ENCODE measurements at places on chromosomes 12 and 14.

- DNase-seq, result peak; percentile 90
These were observed 27.2 kb upstream of the PTPRB start for GRCh38 chr12:70664465-70664881.

DNA sequence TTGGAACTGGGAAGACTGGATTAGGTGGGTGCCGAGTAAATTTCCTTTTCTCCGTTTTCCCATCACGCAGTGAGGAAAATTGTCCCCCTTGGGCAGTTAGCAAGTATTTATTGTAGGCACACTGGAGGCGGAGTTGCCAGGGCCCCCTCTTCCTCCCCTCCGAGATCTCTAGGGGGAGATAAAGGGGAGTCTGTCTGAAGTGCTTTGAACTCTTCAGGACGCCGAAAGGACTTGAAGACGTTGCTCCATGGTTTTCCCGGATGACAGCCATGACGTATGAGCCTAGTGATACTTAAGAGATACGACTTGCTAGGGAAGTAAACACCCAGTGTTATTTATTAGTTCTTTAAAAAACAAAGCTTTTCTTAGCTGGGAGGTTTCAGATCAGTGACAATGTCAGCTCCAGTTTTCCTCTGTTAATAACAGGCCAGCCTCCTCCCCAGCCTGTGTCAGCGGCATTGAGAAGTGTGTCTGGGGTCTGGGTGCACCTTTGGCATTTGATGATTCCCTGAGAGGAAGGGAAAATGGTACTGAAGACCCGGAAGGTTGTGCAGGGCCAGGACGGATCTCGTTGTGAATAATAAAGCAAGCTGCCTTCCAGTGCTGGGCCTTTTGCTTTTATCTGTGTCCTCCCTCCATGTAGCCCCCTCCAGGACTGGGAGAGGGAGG is 78.7 kb downstream of the TSPAN9 start:
- no peak for DNase-seq

GRCh38 chr14:85583380-85583779 is 53.4 kb downstream of the FLRT2 start:
- no peak for DNase-seq

DNA sequence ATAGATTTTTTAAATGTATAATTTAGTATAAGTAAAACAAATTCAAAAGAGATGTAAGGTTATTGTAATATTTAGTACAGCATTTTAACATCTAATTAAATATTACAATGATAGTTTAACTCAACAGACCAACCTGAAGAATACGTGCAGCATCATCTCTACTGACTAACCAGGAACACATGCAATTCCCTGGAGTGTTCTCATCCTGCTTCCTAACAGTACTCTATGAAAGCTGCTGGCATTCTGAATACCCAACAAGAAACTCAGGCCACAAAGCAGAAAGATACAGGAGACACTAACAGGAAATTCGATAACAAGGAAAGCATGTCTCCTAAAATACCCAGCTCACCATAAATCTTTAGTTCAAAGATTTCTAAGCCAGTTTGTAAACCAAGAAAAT is 58.3 kb downstream of the CEP83 start:
- DNase-seq, result no peak

DNA sequence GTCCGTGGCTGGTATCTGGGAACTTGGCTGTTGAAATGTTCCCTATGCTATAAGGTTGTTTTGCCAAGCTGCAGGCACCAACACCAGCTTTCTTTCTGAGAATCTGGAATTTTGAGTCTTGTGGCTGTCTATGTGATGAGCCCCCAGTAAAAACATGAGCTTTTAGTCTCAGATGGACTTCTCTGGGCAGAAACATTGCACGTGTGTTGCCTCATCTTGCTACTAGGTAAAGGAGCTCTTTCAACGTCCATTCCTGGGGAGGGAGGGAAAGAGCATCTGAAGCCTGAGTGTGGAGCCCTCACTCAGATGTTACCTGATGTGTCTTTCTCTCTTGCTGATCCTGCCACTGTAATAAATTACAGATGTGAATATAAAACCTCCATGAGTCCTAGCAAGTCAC is 183.8 kb upstream of the LHX5 start:
- DNase-seq, result no peak

- no peak for DNase-seq
These were observed 8.0 kb downstream of the ZBTB39 start for GRCh38 chr12:56998316-56998715.

GRCh38 chr14:73666583-73666982 is 21.8 kb downstream of the DNAL1 start:
- DNase-seq, result no peak

DNA sequence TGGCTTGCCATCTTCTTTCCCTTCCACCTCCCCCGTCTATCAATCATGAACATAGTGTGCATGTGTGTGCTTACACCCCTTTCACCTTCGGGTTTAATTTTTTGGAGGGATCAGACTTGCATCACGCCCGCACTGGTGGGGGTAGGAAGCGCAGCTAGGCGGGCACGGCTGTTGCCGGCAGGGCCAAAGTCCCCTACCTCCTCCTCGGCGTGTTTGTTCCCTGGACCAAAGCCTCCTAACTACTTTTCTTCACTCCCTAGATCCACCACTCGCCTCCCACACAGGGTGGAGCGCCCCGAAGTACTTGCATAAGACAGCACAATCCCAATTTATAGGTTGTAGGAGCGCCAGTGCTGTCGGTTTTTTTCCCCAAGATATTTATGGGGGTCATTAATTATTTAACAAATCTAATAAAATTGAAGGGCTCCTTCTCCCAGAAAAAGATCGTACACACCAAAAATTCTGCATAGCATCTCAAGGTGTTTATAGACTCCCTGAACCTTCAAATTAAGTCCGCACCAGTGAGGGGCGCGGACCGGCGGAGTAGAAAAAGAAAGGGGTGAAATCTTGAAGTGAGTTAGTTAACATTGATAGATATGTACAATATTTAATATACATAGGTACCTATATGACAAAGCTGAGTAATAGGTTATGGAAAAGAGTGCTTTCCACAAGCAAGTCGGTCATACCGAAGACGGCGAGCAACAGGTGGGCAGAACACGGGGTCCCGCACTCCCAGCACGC is 717 bp downstream of the PKP2 start:
- peak; percentile 29 for DNase-seq

GRCh38 chr14:61417141-61417540 is 95.8 kb downstream of the PRKCH start:
- DNase-seq, result no peak

- DNase-seq, result no peak
These were observed 9.4 kb downstream of the ERP27 start for GRCh38 chr12:14928931-14929330.

GRCh38 chr14:100746326-100746725 is 19.6 kb downstream of the DLK1 start:
- DNase-seq, result no peak

DNA sequence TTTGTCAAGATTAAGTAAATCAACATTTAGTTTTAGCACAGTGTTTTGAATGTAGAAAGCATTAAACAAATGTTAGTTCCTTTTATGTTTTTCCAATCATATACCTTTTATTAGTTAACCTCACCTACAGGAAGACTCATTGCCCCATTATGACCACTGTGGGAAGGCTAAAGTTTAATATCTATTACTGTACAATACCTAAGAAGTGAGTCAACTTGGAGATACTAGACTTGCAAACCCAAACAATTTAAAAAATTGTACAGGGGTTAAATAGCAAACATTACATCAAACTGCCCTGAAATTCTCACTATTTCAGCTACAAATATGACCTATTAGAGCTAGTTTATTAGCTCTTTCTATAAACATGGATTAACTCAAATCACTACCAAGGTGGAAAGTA is 8.6 kb upstream of the G2E3 start:
- DNase-seq, result no peak

GRCh38 chr12:75822416-75822815 is 209.2 kb downstream of the PHLDA1 start:
- no peak for DNase-seq

DNA sequence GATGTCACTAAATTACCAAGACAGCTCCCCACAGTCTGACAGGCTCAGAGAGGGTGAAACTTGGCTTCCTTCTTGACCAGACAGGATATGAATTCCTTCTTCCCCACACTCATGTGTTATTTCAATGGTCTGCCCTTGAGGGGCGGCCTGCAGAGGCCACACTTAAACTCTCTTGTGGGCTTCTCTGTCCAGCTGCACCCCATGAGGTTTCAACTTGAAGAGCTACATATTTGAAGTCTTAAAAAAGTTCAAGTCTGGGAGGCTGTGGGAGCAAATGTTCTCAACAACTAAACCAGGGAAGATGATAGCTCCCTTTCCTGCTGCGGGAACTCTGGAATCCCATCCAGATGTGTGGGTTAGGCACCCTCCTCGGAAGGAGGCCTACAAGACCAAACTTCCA is 98.3 kb downstream of the TTC7B start:
- DNase-seq, result no peak

DNA sequence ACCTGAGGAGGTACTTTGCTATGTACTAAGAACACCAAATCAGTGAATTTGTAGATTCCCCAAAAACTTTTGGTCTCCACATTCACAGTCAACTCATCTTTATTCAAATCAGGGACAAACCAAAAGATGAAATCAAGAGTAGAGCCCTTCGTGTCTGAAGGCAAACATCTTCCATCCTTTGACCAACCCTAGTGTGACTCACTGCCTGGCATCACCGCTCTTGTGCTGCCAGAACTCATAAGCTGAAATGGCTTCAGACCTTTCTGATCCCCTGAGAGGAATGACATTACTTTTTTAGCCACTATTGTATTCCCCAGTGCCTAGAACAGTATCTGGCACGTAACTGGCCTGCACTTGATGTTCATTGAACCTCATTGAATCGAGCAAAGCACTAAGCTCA is 50.1 kb downstream of the GOLGA5 start:
- no peak for DNase-seq

- no peak for DNase-seq
These were observed 660.9 kb upstream of the MGAT4C start for GRCh38 chr12:86917121-86917520.

- DNase-seq, result no peak
These were observed 2.2 kb downstream of the CAMKK2 start for GRCh38 chr12:121294151-121294889.

DNA sequence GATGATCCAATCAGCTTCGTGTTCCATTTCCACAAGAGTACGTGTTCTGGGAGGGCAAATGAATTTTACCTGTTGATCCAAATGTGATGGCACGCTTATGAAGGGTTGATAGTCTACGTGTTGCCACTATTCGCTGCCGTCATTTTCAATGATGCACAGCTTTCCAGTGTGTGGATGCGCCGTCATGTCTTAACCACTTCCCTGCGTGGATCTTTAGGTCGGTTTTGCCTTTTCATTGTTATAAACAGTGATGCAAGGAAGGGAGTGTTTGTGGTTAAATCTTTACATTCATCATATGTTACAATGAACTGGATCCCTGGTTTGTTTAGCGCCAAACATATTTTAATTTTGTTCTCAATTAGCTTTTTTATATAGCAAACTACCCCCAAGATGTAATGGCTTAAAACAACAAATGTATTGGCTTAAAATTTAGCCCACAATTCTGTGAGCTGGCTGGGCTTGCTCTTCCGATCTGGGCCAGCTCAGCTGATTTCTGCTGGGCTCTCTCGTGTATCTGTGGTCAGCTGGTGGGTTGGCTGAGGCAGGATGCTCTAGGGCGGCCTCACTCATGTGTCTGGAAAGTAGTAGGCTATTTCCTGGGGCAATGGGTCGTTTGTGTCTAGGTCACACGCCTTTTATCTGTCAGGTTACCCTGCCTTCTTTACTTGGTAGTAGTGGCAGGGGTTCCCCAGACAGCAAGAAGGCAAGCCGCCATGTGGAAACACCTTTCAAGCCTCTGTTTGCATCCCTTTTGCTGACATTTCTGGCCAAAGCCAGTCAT is 176.7 kb downstream of the CRADD start:
- DNase-seq, result no peak

DNA sequence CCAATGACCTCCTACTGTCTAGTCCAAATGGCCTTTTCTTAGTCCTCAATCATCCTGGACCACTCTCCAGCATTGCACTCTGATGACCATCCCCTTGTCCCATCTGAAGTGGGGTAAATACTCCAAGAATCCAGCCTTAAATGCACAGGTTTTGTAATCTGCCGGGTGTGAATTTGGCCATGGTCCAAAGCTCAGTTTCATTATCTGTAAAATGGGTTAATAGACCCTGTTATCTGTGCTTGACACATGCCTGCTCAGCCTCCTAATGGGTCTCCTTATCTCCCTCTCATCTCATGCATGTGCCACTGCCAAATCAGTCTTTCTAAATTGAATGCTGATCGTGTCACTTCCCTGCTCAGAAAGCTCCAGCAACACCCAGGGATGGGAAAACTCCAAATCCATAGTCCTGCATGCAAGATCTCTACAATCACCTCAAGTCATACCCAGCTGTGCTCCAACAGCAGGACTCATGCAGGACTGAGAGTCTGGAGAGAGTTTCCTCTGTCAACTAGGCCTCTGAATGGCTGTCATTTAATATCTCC is 22.3 kb downstream of the LGR5 start:
- DNase-seq, result no peak

GRCh38 chr12:21434699-21435098 is 2.8 kb upstream of the PYROXD1 start:
- no peak for DNase-seq

- no peak for DNase-seq
These were observed 8.6 kb downstream of the GLTP start for GRCh38 chr12:109871668-109872314.

DNA sequence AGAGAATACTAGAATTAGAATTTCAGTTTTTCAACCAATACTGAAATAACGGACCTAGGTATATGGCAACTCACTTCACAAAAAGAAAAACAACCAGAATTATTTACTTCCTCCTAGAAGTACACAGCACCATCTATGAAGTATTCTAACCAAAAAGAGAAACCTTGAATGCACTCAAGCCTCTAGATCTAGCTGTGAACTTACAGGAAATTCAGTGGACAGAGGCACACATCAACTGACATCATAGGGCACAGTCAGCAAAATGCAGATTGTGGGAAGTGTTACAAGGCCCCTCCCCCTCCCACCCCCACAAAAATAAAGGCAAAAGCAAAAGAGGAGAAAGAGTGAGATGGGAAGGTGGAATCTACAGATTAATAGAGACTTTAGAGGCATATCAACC is 102.4 kb downstream of the TMTC1 start:
- DNase-seq, result no peak

DNA sequence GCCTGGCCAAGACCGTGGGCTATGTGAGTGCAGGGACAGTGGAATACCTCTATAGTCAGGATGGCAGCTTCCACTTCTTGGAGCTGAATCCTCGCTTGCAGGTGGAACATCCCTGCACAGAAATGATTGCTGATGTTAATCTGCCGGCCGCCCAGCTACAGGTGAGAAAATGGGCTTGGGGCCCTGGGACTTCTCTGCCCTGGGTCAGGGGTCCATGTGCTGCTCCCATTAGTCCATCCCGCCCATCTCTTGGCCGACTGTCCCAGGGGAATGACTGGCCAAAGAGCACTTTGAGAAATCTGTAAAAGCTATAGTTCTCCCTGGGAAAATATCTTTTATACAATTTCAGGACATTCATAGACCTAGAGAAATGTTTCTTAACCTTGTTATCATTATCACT is 63.5 kb downstream of the ACACB start:
- no peak for DNase-seq

- no peak for DNase-seq
These were observed 14.2 kb upstream of the PLEK2 start for GRCh38 chr14:67426161-67426560.

GRCh38 chr14:95495538-95496025 is 20.9 kb downstream of the SYNE3 start:
- no peak for DNase-seq

Measured in NCI-H1105 (cell line).